GF-D8 (cell line): ENCODE measurements at places on chromosomes 3 and 15.

GRCh38 chr3:156016902-156017301, 103.5 kb upstream of the KCNAB1 start:
- no peak for DNase-seq

- DNase-seq = no peak
These were observed 13.9 kb downstream of the CSRNP1 start for GRCh38 chr3:39139442-39139841.

DNA sequence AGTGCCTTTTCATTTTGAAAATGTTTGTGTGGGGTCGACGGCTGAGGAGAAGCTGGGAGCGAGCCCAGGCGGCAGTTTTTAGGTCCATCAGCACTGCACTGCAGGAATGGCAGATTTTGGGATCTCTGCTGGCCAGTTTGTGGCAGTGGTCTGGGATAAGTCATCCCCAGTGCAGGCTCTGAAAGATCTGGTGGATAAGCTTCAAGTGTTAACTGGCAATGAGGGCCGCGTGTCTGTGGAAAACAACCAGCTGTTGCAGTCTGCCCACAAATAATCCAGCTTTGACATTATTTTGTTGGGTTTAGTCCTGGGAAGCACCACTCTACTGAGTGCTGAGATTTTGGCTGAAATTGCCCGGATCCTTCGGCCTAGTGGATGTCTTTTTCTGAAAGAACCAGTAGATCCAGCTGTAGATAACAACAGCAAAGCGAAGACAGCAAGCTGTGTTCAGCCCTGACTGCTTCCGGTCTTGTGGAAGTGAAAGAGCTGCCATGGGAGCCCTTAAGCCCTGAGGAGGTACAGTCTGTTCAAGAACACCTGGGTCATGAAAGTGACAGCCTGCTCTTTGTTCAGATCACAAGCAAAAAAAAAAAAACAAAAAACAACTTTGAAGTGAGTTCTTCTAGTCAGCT, 13.1 kb upstream of the ANP32A start:
- no peak for DNase-seq

GRCh38 chr3:77256584-77257503, 216.9 kb downstream of the ROBO2 start:
- DNase-seq = no peak

GRCh38 chr3:112427123-112427522, 72.1 kb downstream of the BTLA start:
- DNase-seq = no peak

GRCh38 chr3:15572138-15572537, 29.2 kb downstream of the HACL1 start:
- no peak for DNase-seq

DNA sequence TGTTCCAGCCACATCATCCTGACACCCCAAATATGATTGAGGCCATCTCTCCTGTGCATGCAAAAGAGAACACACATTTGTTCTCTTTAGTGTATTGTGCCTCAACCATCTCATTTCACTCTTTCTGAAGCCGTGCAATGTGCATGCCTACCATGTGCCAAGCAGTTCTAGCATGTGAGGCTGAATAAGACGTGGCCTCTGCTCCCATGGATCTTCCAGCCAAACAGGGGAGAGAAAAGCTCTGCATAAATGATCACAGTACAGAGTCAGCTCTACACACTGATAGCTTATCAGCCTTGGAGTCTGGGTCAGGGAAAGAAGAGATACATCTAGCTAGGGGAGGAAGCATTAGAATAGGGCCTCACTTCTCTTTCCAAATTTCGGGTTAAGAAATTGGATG, 48.2 kb upstream of the ATG7 start:
- DNase-seq = no peak

GRCh38 chr3:63764511-63764910, 54.6 kb upstream of the C3orf49 start:
- no peak for DNase-seq

GRCh38 chr3:21168471-21168870, 582.5 kb downstream of the ZNF385D start:
- no peak for DNase-seq

- DNase-seq = no peak
These were observed 46.7 kb downstream of the TMED3 start for GRCh38 chr15:79357566-79357965.

GRCh38 chr3:111585217-111585616, 9.9 kb downstream of the ZBED2 start:
- no peak for DNase-seq

GRCh38 chr3:119637679-119638477, 22.5 kb downstream of the POPDC2 start:
- DNase-seq = peak; percentile 67

DNA sequence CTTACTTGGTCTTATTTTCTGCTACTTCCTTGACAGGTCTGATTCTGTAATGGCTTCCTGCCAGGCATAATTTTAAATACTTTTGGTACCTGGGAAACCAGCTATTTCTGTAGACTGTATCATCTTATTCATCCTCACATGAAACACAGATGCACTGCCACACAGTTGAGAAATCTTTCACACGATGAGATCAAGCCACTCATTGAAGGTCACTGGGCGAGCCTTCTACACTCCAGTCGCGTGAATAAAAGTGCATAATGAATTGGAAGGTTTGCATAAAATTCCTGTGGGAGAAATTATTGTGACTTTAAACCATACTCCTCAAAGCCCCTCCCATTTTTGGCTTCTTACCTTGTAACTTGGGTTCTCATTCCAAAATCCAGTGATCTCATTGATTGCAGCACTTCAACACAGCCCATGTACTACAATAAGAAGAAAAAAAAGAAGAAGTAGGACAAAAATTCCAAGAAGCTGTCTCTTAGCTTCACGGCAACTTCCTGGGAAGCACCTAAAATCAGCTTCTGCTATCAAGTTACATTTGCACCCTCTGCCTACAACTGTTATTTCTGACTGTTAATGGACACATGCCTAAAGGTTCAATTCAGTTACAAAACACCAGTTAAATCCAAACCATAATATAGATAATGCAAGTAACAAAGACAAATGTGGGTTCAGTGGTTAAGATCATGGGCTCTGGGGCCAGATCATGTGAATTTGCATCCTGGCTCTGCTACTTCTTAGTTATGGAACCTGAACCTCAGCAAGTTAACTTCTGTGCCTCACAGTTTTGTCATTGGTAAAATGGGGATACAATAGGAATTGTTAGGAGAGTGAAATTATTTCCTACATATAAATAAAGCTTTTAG, 39.0 kb downstream of the SHC4 start:
- no peak for DNase-seq

DNA sequence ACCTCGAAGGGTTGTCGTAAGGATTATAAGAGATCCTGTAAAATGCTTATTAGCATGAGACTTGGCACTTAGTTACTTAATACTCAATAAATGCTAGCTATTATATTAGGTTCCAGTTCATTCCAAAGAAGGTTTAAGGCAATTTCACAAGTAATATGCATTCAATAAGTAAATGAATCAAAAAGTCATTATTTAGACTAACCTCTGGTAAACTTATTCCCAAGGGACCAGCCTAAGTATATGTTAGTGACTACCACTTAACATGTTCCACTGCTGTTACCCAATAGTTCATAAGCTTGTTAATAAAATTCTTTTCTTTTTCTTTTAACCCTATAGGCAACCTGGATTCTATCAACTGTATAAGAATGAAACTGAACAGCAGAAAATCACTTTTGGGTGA, 5.1 kb downstream of the PDCD10 start:
- no peak for DNase-seq

DNA sequence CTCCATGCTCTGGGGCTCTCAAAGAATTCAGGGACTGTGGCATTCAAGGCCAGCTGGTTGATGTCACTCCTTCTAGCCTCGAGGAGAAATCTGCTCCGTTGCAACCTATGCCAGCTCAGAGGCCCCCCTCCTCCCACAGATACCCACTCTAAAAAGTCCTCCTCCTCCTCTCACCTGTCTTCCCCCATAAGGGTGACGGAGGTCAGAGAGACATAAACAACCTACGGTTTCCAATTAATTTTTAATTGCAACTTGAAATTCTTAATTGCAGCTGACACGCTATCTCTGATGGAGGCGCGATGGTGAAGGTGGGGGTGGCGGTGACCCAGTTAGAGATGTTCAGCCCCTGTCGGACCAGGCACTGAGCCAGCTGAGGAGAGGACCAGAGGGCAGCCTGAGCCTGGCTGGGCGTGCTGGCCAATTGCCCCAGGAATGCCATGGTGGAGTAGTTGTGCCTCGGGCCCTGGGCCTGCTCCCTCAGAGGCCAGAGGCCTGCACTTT, 43.2 kb upstream of the INSYN1 start:
- DNase-seq = no peak
